ENCODE measurements at places on chromosomes 12 and 14.

DNA sequence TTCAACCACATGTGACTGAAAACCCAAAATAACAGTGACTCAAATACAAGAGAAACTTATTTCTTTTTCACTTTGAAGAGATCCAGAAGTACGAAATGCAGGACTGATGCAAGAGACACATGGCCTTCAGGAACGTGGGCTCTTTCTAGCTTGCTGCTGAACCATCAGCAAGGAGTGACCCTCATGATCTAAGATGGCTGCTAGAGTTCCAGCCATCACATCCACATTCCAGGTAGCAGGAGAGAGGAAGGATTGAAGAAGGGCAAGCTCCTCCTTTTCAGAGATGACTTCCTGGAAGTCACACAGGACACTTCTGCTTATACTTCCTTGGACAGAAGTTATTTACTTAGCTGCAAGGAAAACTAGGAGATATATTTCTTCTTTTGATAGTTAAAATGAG lies 67.6 kb upstream of the BCL11B start:
- no peak for DNase-seq

DNA sequence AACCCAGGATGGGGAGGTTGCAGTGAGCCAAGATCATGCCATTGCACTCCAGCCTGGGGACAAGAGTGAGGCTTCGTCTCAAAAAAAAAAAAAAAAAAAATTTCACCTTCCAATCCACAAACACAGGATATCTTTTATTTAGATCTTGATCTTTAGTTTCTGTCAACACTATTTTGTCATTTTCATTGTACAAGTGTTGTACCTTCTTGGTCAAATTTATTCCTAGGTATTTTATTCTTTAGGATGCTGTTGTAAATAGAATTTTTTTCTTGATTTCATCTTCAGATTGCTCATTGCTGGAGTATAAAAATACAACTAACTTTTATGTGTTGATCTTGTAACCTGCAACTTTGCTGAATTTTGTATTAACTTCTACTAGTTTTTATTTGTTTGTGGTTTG lies 60.8 kb downstream of the ARHGAP5 start:
- no peak for DNase-seq

DNA sequence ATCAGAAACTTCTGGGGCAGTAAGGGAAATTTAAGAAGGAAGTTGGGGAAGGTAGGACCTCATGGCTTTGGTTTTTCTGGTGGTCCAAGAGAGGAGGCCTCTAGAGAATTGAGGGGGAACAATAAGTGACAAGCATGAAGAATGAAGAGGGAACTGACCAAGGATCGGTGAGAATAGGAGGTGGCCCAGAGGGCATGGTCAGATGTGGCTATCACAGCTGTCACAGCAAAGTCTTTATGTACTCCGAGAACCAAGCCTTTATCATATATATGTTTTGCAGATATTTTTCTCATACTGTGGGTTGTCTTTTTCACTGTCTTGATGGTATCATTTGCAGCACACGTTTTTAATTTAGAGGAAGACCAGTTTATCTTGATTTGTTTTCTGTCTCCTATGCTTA lies 64.3 kb downstream of the PPP2R5C start:
- DNase-seq = peak; percentile 57

DNA sequence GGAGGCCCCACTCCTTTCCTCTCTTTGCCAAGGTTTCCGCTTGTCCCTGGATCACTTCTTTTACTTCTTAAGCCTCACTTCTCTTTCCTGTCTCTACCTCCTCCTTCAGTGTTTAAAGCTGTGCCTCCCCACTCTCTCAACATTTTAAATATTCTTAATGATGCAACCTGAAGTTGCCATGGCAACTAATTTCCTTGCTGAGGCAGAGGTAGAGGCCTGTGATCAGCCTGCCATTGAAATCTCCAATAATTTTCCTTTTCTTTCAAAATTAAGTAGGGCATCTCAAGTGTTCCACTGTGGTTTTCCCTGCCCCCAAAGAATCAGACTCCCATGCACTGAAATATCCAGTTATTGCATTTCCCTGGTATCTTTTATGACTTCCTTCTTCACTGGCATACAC lies 108.6 kb upstream of the VRK1 start:
- DNase-seq = no peak

- no peak for DNase-seq
These were observed 8.3 kb upstream of the STAC3 start for GRCh38 chr12:57258977-57259970.

- no peak for DNase-seq
These were observed 1.3 kb upstream of the PTGDR start for GRCh38 chr14:52266179-52266578.

GRCh38 chr12:124626971-124627411 lies 59.6 kb upstream of the NCOR2 start:
- no peak for DNase-seq

DNA sequence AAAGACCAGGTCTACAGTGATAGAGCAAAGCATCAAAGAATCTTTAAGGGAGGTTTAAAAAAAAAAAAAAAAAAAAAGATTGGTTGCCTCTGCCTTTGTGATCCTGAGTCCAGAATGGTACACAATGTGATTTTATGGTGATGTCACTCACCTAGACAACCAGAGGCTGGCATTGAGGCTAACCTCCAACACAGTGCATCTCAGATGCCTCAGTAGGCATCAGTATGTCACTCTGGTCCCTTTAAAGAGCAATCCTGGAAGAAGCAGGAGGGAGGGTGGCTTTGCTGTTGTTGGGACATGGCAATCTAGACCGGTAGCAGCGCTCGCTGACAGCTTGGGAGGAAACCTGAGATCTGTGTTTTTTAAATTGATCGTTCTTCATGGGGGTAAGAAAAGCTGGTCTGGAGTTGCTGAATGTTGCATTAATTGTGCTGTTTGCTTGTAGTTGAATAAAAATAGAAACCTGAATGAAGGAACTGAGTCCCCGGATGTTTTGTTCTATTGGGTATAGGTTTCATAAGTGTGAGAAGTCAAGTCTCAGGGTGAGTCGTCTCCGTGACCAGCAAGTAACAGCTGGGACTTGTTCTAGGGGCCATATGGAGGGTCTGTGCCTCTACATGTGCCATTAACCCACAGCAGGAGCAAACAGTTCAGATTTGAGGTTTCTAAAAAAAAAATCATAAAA lies 9.3 kb downstream of the PEBP1 start:
- DNase-seq = no peak

All from CD4-positive, alpha-beta T cell treated with Interferon alpha-2 for 1 hour (primary cell).